IPS DF 19.7 (cell line): ENCODE measurements at places on chromosomes 12 and 14.

GRCh38 chr12:98208816-98209215 is 306.6 kb upstream of the TMPO start:
- DNase-seq = no peak

- no peak for DNase-seq
Measured at GRCh38 chr12:27573972-27574371, 50.0 kb downstream of the PPFIBP1 start.

GRCh38 chr14:101047326-101047725 is 143.8 kb upstream of the RTL1 start:
- DNase-seq = no peak

DNA sequence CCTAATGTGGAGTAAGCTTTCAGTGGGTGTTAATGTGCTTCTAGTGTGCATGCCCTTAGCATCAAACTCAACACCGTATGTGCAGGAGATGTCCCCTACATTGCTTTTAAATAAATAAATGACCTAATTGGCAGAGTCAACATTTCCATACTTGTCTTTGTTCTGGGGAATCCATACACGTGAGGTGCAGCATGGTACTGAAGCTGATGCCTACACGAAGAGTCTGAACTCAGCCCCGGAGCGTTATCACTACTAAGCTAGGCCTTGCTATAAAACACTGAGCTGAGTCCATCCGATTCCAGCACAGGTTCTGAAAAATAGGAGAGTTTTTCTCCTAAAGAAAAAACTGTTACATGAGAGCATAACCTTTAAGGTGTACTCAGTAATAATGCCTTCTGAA is 125.0 kb upstream of the DYRK2 start:
- DNase-seq = no peak

DNA sequence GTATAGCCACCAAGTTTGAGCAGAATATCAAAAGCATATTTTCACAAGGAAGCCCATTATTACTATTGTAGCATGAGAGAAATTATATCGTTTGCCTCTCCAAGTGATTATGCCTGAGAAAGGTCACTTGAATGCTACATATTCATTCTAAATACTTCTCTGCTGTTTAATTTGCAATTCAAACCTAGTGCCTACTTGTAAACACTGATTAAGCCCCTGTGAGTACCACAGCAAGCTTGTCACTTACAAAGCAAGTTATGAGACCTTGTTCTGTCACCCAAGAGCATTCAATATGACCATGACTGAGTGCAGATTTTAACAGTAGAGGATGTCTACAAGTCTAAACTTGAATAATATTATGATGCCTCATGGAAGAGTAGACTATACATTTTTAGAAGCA is 124.7 kb upstream of the SSTR1 start:
- no peak for DNase-seq

- DNase-seq = no peak
Measured at GRCh38 chr14:104973135-104973384, 5.1 kb downstream of the AHNAK2 start.

- no peak for DNase-seq
Measured at GRCh38 chr14:101876555-101876938, 87.8 kb upstream of the DYNC1H1 start.

DNA sequence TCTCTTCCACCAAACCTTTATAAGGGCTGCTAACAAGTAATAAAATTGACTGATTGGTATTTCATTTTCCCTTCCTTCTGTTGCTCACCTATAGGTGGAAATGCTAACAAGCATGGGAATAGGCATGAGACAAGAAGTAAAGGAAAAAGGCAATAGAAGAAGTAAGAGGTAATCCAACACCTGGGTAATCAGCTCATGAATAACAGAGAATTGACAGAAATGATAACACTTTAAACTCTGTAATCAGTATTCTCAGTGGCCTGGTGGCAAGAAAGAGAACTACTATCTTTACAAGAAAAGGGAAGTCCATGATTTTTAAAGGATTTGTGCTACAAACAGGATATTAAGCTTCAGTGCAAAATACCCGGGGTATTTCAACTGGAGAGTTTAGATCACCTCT is 737.8 kb downstream of the RERGL start:
- no peak for DNase-seq
